ENCODE measurements at places on chromosomes 5 and 9.

- peak; percentile 52 for DNase-seq
Observed at GRCh38 chr5:78908173-78909061, 76.7 kb downstream of the ARSB start.

GRCh38 chr9:124771867-124772679, 962 bp upstream of the NR6A1 start:
- peak; percentile 80 for DNase-seq

GRCh38 chr5:21173036-21173435, 1185.0 kb upstream of the CDH18 start:
- DNase-seq: no peak

GRCh38 chr5:56479126-56479525, 246.0 kb upstream of the ANKRD55 start:
- DNase-seq: no peak

GRCh38 chr9:114163517-114163951, 8.2 kb downstream of the COL27A1 start:
- peak; percentile 80 for DNase-seq

- peak; percentile 69 for DNase-seq
Observed at GRCh38 chr5:176541338-176542134, 4.3 kb upstream of the RNF44 start.

DNA sequence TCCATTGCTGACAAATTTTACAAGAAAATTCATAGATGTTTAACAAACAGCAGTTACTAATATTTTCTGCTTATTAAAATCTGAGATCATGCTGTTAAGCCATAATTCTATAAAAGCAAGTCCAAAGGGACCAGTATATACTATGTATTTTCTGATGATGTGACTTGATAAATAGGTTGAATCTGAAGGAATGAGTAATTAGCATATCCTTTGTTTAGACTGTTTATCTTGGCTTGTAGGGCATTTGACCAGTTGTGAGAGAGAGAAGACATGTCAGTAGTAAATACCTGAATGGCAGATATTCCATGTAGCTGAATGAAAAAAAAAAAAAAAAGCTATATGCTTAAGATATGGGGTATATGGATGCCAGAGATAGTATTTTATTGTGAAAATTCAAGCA, 14.6 kb downstream of the CPEB4 start:
- DNase-seq: no peak

DNA sequence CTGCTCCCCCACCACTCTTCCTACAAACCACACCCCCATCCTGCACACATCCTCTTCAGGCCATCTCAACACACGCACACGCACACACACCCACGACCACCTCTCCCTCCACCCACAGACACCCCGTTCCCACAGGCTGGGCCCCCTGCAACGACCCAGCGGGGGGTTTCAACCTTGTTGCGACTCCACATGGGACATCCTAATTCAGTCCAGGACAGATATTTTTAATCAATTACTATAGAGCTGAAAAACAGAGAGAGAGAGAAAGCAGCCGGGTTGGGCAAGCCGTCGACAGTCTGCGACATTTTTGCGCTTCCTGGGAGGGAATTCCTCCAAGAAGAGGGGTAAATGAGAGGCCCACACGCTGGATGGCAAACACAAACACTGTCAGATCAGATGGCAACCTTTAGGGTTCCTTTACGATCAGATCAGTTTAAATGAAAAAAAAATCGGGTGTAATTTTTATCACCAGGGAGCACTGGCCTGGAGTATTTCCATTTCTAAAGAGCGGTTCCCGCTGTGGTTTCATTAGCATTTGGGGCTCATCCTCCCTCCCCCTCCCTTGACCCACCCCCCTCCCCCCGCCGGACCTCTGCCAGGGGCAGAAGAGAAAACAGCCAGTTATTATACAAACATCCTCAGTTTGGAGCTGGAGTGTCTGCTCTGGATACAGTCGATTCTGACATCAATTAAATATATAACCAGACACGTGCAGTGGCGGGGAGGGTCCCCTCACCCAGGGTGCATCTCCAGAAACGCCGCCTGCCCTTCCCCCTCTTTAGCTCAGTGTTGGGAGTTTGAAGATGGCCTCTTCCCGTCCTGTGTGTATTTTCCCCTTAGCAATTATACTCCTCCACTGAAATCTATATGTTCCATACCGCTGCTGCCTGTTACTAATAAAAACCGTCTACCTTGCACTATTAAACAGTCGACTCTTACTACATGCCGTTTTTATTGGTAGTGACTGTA, 2.3 kb upstream of the IRX2 start:
- no peak for DNase-seq

- no peak for DNase-seq
Observed at GRCh38 chr5:1447671-1448361, 2.6 kb upstream of the SLC6A3 start.

DNA sequence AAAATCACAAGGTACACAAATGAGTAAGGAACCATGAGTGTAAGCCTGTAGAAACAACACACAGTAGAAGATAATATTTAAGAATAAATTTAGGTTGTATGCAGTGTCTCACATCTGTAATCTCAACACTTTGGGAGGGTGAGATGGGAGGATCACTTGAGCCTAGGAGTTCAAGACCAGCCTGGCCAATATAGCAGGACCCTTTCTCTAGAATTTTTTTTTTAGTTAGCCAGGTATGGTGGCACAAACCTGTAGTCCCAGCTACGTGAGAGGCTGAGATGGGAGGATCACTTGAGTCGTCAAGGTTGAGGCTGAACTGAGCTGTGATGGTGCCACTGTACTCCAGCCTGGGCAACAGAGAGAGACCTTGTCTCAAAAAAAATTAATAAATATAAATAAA, 401.2 kb upstream of the RORB start:
- DNase-seq: no peak

GRCh38 chr5:73380710-73381589, 67.6 kb downstream of the FOXD1 start:
- DNase-seq: no peak

GRCh38 chr5:122182491-122182921, 53.2 kb downstream of the ZNF474 start:
- DNase-seq: no peak

DNA sequence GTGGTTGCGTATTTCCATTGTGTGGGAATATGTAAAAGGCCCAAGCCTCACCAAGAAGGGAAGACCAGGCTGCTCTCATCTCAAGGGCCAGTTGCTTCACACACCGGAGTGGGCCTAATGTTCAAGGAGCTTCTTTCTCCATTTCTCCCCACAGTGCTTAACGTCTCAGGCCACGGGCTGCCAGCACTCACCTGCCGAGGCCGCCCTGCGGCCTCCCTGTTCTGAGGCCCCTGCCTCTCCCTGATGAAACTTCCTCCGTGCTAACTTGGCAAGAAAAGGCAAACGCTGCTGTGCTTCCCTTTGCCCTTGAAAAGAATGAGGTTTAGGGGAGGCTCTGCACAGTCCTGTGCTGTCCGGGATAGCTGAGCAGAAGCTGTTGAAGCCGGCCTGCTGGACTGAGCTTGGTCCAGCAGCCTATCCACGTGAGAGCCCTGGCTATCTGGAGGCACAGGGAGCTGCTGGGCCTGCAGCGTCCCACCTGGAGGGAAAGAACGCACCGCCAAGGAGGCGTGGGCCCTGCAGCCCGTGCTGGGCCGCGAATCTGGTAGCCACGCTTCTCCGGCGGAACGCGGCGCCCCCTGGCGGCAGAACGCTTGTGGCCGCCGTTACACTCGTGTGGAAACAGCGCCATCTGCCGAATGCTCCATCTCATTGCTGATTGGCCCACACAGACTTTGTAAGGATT, 73.5 kb upstream of the PRSS3 start:
- DNase-seq: peak; percentile 27

DNA sequence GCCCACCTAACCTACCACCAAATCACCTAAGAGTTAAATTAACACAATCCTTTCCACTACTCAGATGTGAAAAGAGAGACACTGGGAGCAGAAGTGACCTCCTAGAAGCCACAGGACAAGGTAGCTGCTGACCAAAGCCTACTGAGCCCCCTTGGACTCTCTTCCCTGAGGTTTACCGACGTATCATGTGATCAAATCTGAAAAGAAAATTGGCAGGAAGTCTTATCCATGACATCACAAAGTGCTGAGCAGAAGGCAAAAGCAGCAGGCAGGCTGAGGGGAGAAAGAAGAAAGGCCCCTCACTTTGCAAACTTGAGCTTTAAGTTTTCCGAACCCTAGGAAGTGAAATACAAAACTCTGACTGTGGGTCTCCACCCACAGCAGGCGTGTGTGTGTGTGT, 11.1 kb downstream of the PRELID2 start:
- no peak for DNase-seq

DNA sequence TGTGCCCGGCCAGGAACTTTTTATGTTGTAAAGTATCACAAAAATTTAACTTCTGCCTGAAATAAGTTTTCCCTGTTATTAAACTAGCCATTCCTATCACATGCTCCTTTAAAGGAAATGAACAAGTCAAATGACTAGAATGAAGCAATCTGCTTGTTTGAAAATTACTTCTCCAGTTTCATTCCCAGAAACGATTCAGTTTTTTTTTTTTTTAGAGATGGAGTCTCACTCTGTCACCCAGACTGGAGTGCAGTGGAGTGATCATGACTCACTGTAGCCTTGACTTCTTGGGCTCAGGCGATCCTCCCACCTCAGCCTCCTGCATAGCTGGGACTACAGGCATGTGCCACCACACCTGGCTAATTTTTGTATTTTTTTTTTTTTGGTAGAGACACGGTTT, 13.3 kb upstream of the GNG10 start:
- no peak for DNase-seq

DNA sequence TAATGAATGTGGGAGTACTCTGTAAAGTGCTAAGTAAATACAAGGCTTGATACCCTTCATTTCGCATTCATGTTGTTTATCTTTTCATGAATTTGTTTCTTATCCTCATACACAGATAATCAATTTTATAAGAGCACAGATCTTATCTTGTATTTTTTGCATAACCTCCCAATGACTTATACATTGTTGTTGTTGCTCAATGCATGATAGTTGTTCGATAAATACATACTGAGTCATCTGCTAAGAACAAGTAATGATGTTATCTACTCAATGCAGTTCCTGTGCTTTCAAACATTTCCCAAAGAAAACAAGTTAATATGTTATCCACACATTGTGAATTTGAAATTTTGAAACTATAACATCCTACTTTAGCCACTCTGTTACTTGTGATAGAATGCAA, 60.7 kb downstream of the TAF11L14 start:
- DNase-seq: no peak

GRCh38 chr5:35554016-35554415, 63.6 kb upstream of the SPEF2 start:
- DNase-seq: no peak

GRCh38 chr5:31270396-31270795, 76.9 kb downstream of the CDH6 start:
- DNase-seq: no peak

DNA sequence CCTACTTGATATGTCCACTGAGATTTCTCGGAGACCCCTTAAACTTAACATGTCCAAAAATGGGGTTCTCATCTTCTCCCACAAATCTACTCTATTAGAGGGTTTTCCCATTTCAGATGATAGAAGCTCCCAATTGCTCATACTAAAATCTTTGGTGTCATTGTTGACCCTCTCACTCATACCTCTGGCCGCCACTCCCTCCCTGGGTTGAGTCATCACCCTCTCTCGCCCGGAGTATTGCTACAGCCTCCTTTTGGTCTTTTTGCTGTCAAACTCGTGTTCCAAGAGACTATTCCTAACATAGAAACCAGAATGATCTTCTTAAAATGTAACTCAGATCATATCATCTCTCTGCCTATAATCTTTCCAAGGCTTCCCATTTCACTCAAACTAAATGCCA, 91.0 kb upstream of the GNAQ start:
- no peak for DNase-seq

DNA sequence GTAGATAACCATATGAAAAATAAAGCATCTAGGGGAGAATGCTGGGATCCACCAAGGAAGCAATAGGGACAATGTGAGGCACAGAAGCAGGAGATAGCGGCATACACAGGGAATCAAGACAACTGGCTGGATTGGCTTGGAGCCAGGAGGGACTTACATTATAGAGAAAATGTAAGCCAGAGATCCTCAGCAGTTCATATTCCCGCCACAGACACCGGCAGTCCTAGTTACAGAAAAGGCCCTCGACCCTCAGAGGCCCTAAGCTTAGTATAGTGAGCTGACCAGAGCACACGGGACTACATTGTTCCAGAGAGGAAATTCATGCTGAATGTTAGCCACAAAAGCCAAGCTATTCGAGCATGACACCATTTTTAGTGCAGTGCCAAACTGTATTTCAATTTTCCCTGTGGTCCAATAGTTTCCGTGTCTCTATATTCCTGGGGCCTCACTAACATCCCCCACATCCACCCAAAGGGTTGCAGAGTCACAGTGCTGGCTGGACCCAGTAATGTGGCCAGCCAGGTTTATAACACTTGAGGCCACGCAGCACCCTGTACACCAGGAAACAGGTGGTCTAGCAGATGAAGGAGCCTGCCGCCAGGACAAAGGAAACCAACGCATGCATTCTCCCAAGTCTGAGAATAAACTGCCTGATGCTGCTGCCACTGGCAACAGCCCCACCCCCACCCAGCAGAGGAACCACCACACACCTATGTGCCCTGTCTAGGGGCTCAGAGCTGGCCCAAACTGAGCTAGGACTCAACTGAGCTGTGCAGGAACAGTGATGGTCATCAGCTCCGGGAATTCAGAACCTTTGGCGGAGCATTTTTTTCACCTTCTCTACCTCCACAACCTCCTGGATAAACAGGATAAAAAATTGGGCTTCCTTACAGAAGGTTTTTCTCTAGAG, 693.2 kb upstream of the CHD1 start:
- no peak for DNase-seq

- no peak for DNase-seq
Observed at GRCh38 chr9:89051421-89052025, 60.3 kb downstream of the S1PR3 start.

- no peak for DNase-seq
Observed at GRCh38 chr5:129966071-129966470, 61.8 kb downstream of the CHSY3 start.

- DNase-seq: no peak
Observed at GRCh38 chr5:54832045-54832444, 153.3 kb downstream of the ESM1 start.

DNA sequence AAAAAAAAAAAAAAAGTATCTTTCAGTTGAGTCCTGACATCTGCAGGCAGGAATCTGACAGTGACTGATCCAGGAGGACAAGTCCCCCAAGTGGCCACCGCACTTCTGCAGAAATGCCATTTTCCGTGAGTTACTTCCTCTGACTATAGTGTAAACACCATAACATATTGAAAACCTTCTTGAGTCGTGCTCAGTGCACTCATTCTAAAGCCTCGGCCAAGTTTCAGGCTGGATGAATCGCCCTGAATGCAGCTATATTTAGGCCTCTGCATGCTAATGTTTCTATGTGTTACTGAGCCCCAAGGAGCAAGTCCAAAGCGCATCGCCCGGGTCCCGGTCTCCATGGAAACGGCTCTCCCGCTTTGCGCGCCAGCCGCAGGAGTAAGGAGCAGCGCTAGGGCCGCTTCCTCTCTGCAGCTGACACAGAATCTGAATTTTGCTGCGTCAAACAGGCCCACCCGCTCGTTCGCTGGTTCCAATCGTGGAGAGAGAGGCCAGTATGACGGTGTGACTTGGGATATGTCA, 335.4 kb downstream of the MSX2 start:
- DNase-seq: no peak
